ENCODE measurements at places on chromosomes 1 and 21.

- no peak for DNase-seq
Measured at GRCh38 chr1:185663332-185663731, 70.9 kb upstream of the HMCN1 start.

- no peak for DNase-seq
Measured at GRCh38 chr1:34060187-34060730, 104.8 kb downstream of the CSMD2 start.

DNA sequence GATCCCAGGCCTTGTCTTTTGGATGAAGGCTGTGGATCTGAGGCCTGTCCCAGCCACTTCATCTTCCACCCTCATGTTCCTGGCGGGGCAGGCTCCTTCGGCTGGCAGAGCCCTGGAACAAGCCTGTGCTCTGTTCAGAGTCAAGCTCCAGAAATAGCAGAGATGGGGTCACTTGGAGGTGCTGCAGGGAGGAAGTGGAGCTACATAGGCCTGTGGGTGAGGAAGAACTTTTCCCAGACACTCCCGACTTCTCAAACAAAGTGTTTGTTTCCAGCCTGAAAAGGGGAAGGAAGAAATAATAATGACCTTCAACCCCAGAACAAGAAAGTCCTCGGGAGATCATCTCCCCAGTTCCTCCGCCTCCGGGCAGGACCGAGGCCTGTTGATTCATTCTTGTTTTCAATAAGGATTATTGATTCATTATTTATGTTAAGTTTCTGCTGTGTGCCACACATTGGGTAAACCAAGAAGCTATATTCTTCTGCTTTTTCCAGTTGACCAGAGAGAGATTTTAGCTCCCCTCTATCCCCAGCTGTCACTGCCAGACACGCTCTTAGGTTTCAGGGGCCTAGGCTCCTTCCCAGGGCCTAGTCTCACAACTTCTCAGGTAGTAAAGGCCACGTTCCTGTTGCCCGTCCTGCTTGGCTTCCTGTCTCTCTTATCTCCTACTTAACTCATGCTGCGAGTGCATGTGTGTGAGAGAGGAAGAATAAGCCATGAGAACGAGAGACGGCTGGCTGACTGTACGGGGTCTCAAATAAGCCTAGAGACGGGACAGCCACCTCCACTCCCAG lies 16.9 kb downstream of the IKBKE start:
- no peak for DNase-seq

DNA sequence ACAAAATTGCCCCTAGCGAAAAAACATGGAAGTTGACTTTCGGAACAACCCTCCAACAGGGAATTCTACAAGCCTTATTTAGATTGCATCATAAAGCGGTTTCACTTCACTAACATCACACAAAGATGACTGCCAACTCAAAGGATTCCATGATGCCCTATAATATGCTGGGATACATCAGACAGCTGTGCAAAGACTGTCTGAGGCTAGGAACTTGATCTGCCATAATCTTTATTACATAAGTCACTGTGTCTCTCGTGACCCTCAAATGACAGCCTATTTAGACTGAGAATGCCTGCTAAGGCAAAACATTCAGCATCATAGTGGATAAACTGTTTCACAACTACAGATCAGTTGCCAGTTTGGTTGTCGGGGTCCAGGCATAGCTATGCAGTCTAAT lies 23.8 kb downstream of the FH start:
- DNase-seq = no peak

- peak; percentile 85 for DNase-seq
Measured at GRCh38 chr1:26999440-26999987, 6.0 kb downstream of the TRNP1 start.

GRCh38 chr1:15739745-15740144 lies 2.6 kb upstream of the TMEM82 start:
- DNase-seq = no peak

- DNase-seq = no peak
Measured at GRCh38 chr1:47529520-47530098, 91.8 kb downstream of the FOXD2 start.

GRCh38 chr1:56472860-56473259 lies 106.5 kb downstream of the PLPP3 start:
- no peak for DNase-seq

DNA sequence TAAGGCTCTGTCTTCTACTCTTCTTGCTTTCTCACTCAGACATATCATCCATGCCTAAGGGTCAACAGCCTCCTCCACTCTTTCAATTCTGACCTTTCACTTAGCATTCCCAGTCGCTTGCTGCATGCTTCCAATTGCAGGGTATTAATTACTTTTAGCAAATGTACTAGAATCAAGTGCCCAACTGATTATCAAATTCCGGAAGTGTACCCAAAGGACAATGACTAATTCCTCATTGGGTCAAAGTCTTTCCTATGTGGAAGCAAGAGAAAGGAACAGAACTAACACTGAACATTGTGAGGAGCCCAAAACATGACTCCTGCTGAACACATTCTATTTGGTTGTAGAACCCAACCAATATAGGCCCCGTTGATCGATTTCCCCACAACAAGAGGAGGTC lies 101.8 kb downstream of the APP start:
- DNase-seq = no peak

GRCh38 chr1:78003882-78004718 lies 639 bp upstream of the DNAJB4 start:
- peak; percentile 26 for DNase-seq

DNA sequence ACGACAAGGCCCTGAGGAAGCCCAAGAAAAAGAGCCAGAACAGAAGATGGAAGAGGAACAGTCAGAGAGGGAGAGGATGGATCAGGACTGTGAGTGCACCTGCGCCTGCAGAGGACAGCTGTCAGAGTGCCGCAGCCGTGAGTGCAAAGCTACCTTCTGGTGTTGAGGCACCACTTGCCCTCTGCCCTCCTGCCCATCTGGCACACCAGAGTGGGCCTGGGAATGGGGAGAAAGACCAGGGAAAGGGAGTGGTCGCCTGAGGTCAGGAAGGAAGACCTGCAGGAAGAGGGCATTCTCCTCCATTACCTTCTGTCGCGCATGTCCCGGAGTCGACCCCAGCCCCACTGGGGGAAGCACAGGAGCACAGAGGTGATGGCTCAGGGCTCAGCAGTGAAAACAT lies 26.2 kb downstream of the VASH2 start:
- DNase-seq = no peak

DNA sequence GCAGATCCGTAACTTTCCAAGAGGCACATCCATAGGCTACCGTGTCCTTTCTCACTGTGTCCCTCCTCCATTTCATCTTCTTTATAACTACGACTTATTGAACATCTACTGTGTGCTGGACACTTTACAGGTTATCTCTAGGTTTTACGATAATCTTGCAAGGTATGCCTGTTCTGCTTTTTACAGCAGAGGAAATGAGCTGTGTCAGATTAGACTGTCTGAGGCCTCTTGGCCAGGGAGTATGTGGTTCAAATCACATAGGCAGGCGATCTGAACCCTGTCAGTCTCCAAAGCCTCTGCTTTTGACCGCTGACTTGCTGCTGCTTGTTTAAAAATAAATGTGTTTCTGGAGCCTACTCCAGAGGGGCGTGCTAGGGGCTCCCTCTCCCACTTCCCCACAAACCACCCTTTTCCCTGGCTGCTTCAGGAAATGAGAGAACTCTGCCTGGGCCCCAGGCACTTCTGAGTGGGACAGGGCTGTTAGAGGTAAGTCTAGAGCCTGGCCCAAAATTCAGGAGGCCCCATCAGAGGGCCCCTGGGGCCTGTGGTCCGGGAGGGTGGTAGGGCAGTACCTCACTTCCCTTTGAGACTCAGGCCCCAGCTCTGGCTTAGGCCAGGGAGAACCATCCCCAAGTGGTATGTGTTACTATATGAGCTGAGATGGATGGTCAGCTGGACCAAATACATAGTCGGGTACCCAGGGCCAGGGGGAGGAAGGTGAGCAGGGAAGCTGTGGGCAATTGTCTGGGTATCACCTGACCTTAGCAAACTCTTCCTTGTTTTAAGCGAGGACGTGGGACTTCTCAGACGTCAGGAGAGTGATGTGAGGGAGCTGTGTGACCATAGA lies 4.4 kb downstream of the PSEN2 start:
- DNase-seq = no peak

- no peak for DNase-seq
Measured at GRCh38 chr21:17250778-17251241, 262.0 kb upstream of the CXADR start.

- DNase-seq = no peak
Measured at GRCh38 chr1:34156739-34157138, 8.3 kb downstream of the CSMD2 start.

- peak; percentile 16 for DNase-seq
Measured at GRCh38 chr21:15735409-15735808, 5.6 kb downstream of the USP25 start.

- no peak for DNase-seq
Measured at GRCh38 chr1:244210884-244211558, 159.9 kb downstream of the ZBTB18 start.

- no peak for DNase-seq
Measured at GRCh38 chr1:187947359-187947758, 1118.6 kb downstream of the PLA2G4A start.

- peak; percentile 63 for DNase-seq
Measured at GRCh38 chr1:228735871-228736586, 750 bp downstream of the RHOU start.

DNA sequence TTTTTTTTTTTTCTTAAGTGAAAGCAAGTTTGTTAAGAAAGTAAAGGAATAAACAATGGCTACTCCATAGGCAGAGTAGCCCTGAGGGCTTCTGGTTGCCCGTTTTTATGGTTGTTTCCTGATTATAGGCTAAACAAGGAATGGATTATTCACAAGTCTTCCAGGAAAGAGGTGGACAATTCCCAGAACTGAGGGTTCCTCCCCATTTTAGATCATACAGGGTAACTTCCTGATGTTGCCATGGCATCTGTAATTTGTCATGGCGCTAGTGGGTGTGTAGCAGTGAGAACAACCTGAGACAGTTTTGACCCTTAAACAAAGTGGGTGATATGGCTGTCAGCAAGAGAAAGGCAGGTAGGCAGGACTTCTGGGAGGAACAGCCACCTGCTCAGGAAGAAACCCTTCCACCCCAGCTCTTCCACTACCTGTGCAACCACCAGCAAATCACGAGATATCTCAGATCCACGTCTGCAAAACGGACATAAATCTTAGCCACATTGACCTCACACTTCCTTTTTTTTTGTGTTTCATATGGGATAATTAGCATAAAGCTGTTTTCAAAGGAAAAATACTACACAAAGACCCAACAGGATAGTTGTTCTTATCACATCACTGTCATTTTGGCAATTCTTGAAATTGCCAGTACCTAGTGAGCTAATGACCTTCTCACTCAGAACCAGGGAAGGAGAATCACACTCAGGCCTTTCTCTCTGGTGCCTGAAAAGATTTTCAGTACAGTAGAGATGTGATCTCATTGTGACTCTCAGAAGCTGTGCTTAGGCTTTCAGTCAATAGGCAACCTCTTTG lies 34.8 kb upstream of the DUSP10 start:
- no peak for DNase-seq

GRCh38 chr1:229058111-229058561 lies 212.8 kb upstream of the RAB4A start:
- DNase-seq = no peak

DNA sequence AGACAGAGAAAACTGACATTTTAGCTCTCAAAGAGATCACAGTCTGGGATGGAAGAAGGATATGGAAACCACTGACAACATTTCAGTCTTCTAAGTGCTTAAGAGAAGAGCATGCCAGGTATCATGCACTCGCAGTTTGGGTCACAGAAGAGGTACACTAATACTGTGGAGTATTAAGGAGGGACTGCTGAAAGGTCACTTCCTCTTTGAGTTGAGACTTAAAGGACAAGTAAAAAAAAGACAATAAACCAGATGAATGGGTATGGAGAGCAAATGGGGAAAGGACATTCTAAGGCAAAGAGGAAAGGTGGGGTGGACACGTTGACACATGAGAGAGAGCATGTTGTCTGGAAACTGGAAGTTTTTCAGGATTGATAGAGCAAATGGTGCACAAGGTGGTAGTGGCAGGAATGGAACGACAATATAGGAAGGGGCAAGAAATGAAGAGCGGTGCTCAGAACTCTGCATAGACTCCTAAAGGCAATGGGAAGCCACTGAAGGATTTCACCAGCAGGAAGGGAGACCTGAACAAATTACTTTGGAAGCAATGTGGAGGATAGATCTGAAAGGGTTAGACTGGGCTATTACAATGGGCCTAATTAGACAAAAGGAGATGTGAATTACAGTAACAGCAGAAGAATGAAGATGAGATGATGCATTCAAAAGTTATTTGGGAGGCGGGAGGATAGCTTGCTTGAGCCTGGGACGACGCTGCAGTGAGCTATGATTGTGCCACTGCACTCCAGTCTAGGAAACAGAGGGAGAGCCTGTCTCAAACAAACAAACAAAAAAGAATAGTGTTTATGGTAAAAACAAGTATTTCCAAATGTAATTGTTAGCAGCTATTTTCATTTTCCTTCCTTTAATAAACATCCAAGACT lies 11.1 kb downstream of the DIPK1A start:
- peak; percentile 48 for DNase-seq

- DNase-seq = peak; percentile 50
Measured at GRCh38 chr1:154714638-154715037, 106.7 kb upstream of the ADAR start.

DNA sequence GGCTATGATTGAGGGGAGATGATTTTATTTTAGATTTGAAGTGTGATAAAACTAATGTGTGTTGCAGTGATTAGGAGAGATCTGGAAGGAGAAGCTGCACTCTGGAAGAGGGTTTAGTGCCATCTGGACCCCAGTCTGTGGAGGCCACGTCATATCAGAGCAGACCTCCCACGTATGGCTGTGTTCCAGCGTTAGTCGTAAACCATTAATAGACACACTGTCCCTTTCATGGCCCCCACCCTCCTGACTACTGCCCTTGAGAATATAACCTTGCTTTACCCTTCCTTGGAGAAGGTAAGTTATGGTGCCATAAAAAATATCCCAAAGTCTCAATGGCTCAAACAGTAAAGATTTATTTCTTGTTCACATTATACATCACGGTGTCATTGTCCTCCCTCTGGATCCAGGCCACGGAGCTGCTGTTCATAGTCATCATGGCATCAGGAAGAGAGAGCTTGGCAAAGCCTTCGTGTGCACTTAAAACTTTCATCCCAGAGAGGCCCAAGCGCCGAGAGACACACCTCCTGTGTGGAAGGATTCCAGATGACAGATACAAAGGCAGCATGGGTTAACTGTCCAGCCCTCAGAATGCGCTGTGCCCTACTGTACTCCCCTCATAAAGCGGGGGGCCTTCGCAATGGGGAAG lies 33.2 kb downstream of the RHOU start:
- no peak for DNase-seq

All from trophoblast cell (in vitro differentiated cells and primary cell).